ENCODE measurements at places on chromosomes 2 and 18.

- DNase-seq = no peak
Measured at GRCh38 chr2:75705921-75706320, 4.8 kb downstream of the GCFC2 start.

- no peak for DNase-seq
Measured at GRCh38 chr2:72848436-72849137, 22.8 kb upstream of the EXOC6B start.

- no peak for DNase-seq
Measured at GRCh38 chr18:8705961-8706790, 820 bp downstream of the MTCL1 start.

DNA sequence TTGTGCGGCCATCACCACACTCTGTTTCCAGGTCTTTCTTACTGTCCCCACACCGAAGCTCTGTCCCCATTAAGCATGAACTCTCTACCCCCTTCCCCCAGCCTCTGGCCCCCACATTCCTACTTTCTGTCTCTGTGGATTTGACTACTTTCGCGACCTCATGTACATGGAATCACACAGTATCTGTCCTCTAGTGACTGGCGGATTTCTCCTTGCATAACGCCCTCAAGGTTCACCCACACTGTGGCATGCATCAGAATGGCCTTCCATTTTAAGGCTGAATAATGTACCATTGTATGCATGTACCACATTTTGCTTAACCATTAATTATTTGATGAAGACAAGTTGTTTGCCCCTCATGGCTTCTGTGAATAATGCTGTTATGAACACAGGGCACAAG is 467.6 kb upstream of the HS6ST1 start:
- DNase-seq = no peak

Data from T-helper 22 cell (primary cell).